ENCODE measurements at places on chromosomes 2 and 18.

GRCh38 chr18:8654503-8655451, 45.5 kb downstream of the RAB12 start:
- peak; percentile 51 for DNase-seq

- peak; percentile 11 for DNase-seq
These were observed 115.1 kb downstream of the DTNB start for GRCh38 chr2:25558262-25558661.

- DNase-seq: no peak
These were observed 149.6 kb downstream of the MTCL1 start for GRCh38 chr18:8854962-8855361.

GRCh38 chr2:127726158-127726880, 25.0 kb downstream of the SFT2D3 start:
- DNase-seq: no peak
